GM04504 (cell line): ENCODE measurements at places on chromosomes 12 and 14.

DNA sequence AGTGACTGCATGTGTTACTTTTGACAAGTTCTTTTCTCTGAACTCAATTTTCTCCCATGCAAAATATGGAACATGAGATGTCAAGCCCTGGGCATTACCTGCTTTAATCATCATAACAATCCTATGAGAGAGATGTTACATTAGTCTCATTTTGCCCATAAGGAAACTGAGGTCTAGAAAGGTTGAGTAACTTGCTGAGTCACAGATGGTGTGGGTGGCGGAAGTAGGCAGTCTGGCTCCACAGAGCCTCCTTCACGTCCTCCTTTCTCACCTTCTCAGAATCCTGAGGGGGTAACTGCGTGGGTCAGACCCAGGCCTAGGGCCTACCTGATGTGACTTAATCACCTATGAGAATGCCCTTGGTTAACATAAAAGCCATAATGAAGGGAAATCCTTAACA is 50.7 kb downstream of the TMTC1 start:
- DNase-seq, result no peak

GRCh38 chr14:40452674-40453073 is 1020.4 kb upstream of the FBXO33 start:
- DNase-seq, result no peak

DNA sequence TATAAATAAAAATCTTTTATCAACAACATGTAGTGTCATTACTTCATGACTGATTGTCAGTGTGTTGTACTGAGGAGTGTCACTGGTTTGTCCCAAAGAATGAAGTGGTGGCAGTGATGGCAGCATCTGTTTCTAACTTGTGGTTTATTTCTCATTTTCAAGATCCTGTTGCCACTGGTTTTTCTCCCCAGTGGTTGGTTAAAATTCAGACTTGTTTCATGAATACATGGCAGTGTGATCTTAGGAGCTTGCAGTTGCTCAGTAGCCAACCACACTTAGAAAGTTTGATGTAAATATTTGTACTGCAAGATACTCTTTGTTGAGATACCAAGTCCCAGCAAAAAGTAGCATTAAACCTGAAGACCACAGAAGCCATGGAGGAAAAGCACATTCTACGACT is 69.8 kb downstream of the PLEKHA5 start:
- no peak for DNase-seq

DNA sequence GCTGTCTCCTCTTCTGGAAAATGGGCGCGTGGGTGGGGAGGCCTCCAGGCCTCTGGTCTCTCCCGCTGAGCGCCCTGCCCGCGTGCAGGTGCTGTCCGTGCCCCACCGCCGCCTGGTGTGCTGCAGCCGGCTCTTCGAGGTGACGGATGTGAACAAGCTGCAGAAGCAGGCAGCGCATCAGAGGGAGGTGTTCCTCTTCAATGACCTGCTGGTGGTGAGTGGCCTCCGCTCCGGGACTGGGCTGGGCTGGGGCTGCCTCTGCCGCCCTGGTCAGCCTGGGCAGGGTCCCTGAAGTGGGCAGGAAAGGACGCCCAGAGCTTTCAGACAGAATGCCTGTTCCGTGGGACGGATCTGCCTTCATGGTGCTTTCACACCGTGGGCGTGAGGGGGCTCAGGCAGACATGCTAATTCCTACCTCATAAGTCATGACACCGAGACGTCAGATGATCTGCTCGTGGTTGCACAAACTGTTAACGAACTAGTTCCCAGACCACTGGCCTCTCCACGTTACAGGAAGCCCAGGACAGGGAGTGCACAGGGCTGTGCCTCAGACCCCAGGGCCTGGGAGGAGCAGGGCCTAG is 50.5 kb downstream of the SLC6A12 start:
- DNase-seq, result no peak

GRCh38 chr12:79535751-79536150 is 155.0 kb downstream of the PAWR start:
- DNase-seq, result no peak

DNA sequence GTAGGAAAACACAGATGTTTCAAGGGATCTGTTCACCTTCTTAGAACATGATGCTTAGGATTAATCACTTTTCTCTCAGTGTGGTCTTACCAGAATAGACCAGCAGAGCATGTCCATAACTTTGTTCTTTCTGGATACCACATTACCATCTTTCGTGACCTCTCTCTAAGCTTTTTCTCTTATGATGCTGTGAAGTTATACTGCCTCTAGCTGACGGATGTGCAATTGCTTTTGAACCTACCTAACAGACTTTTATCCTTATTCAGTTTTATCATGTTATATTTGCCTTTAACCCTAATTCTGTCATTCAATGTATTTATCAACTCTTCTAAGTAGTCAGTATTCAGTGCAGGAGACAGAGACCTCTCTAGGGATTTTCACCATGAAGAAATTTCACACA is 246.7 kb downstream of the DACT1 start:
- DNase-seq, result no peak

GRCh38 chr12:89073659-89074058 is 278.6 kb downstream of the DUSP6 start:
- no peak for DNase-seq

DNA sequence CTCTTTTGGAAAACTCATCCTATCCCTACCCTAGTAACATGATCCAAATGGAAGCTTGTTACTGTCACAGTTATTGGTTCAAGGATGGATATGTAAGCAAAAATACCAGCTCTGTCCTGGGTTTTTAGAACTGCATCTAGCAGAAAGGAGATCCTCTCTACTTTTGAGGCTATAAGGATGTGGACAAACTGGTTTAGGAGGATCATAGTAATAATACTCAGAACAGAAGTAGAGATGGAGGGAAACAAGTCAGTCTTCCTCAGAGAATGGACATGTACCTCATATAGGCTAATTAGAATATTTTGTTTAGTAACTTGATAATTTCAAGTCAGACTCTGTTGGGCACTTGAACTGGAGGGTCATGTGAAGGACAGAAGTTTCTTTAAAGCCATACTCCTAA is 26.6 kb downstream of the FUT8 start:
- no peak for DNase-seq

GRCh38 chr12:152440-152839 is 61.5 kb downstream of the SLC6A12 start:
- DNase-seq, result no peak

DNA sequence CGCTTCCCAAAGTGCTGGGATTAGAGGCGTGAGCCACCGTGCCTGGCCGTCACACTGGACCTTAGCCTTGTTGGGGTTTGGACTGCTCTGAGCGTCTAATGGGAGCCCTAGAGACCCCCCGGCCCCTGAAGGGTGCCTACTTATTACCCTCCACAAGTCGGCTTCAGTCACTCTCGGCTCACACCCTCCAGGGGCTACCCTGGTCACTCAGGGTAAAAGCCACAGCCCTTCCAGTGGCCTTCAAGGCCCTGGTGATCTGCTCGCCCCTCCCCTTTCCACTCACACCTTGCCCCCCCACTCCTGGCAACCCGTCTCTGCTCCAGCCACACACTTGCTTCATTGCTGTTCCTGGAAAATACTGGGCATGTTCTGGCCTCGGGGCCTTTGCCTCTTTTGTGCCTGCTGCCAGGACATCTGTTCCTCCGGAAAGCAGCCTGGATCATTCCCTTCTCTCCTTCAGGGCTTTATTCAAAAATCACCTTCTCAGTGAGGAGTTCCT is 3.6 kb upstream of the MORN3 start:
- no peak for DNase-seq

GRCh38 chr12:92439420-92439805 is 263.4 kb upstream of the PLEKHG7 start:
- DNase-seq, result peak; percentile 40

- DNase-seq, result no peak
These were observed 60.6 kb downstream of the TC2N start for GRCh38 chr14:91806716-91807115.

- DNase-seq, result no peak
These were observed 311.9 kb upstream of the TBX3 start for GRCh38 chr12:114995891-114996290.

DNA sequence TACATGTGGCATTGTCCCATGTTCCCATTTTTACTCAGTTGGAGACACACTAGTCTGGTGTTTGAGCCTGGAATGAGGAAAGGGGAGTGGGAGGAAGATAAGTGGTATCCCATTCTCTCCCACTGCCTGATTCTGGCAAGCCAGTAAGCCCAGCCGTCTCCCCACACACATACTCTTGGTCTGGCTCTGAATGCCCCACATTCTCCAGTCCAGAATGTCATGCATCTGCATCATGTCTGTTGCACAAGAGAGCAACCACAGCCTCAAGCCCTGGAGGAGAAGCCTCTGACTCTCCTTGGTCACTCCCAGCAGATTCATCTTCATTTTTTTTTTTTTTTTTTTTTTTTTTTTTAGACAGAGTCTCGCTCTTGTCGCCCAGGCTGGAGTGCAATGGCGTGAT is 48.0 kb downstream of the DRAM1 start:
- peak; percentile 97 for DNase-seq

DNA sequence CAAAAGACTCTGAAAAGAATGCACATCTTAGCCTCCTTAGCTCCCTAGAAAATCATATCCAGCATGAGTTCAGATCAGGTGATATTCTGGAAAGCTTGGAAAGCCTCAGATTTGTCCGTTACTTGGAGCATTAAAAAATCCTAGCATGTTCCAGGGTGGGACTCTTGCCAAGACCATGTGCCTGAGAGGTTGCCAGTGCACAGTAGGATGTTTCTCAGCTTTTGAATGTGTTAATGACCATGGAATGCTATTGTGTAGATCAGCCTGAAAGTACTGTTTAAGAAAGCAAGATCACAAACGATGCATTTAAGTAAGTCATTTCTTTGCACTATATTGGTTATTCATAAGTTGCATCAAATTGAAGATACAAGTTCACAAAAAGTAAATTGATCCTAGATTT is 230.5 kb downstream of the ETNK1 start:
- no peak for DNase-seq

DNA sequence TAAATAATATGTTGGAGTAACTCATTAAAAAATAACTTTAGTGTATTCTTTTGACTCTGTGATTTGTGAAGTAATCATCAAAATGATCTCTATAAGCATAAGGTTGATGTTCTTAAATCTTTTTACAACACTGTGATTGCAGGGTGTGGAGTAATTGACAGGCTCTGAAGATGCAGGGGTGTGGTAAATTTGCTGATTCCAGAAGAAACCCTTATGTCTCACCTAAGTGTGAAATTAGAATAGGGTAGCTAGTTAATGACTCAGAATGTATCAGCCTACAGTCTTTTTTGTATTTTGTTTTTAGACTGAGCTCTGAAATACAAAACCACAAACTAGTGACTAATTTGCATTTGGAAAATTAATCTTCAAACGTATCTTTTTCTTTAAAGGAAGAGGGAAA is 5.9 kb downstream of the PRPF39 start:
- no peak for DNase-seq

DNA sequence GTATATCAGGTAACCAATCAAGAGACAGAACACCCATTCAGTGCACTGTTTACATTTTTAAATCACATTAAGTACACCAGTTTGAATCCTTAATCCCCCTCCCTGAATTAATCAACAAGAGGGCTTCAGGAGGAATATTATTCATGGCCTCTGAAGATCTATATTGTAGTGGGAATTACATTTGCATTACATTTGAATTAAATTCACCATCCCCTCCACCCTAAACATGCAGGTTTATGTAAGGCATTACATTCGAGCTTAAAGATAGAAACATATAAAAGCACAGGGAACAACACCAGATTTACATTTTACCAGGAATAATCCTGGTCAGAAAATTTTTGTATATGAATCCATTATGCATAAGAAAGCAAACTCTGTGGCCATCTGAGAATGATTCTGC is 197.8 kb upstream of the KITLG start:
- DNase-seq, result no peak

DNA sequence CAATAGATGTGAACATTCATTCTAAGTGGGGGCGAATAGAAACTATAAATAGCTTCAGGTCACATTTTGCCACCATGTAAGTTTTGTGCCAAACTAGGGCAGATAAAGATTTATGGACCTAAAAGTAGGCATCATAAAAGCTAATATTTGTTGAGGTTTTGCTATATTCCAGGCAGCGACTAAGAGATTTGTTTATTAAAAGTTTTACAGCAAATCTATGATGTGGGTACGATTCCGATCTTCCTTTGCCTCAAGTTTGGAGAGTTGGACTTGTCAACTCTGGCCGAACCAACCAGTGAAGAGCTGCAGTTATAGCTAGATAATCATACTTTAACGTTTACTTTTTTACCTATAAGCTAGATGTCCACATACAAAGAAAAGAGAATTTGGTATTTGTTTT is 1.6 kb downstream of the MAPK1IP1L start:
- DNase-seq, result no peak

GRCh38 chr14:91968280-91968679 is 20.8 kb upstream of the FBLN5 start:
- no peak for DNase-seq

GRCh38 chr12:12206776-12207388 is 60.0 kb downstream of the LRP6 start:
- no peak for DNase-seq

- no peak for DNase-seq
These were observed 103.5 kb upstream of the BCAT1 start for GRCh38 chr12:25052196-25052913.

GRCh38 chr12:118359541-118359915 is 13.2 kb downstream of the TAOK3 start:
- no peak for DNase-seq

- DNase-seq, result no peak
These were observed 308.7 kb downstream of the SOX5 start for GRCh38 chr12:23640754-23641153.

DNA sequence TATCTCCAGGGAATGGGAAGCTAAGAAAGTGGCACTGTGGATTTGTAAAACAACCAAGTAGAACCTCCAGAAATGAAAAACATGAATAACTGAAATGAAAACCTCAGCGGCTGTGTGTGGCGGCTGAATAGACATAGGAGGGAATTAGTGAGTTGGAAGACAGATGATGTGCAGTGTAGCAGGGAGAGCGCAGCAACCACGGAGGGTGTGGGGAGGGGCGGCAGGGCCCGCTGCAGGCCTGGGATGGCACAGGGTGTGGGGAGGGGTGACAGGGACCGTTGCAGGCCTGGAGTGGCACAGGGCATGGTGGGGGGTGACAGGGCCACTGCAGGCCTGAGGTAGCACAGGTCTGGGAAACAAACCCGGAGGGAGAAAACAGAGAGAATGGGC is 51.1 kb downstream of the BEGAIN start:
- DNase-seq, result no peak

DNA sequence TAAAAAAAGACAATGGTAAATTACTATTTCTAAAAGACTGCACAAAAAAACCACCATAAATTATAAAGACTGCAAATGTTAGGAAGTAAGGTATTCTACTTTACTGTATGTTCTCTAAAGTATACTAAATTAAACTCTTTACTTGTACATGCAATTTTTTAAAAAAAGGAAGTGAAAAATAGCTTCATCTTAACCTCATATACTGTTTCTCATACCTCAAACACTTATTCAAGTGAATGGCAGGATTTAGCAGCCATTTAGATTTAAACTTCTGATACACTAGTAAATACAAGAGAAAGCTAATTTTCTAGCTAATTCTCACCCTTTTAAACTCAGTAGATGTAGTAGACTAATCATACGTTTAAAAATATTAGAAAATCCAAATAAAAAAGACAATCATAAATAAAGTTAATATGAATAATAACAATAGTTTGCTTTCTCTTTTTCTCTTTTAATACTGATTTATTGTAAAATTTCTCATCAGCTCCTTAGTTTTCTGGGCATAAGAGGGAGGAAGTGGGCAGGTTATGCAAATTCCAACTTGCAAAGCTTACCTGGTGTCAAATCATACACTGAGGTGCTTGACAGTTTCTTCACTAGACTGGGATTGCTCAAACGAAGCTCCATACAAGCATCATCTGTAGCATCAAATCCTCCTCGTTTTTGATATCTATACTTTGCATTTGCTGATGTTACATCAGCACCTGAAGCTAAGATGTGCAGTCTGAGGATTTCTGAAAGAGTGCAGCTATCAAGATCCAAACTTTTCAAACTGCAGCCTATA is 71.0 kb upstream of the CFL2 start:
- no peak for DNase-seq
